ENCODE measurements at places on chromosomes 1 and 21.

DNA sequence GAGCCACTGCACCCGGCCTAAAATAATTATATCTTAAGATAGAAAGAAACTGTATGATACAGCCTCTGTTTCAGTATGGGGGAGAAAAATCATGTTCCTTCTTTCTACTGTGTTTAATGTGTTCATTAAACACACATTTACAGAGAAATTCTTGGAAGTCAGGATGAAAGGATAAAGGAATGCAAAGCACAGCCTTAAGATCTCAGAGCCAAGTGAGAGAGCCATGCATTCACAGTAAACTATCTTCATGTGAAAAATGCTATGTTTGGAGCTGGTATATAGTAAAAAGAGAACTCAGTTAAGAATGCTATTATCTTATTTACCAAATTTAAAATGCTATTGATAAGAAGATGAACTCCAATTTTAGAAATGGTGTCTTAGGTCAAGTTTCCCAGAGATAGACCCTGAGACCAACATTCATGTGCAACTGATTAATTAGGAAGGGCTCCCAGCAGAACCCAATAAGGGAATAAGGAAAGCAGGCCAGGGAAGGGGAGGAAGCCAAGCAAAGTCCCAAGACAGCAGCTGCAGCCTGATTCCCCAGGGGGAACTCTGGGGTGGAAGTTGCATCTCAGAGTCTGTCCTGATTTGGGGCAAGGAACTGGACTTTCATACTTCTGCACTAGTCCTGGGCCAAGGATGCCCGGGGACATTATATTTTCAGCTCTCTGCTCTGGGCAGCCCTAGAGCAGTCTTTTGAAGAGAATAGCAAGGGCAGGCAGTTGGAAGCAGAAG is 130.0 kb upstream of the ZNF648 start:
- no peak for ATAC-seq

DNA sequence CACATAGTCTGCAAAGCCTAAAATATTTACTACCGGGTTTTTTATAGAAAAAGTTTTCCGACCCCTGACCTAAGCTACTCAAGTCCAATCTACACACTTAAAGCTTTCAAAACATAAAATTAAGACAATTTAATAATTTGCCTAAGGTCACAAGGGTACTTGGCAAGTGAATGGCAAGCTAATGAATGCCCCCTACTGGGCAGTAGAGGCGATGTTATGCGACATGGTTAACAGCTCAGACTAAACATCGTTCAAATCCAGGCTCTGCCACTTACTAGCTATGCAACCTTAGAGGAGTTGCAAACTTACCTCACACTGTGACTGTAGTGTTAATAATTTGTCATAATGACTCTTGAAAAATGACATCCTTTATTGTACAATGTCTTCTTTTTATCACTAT is 317.2 kb upstream of the NFIA start:
- peak; percentile 78 for ATAC-seq

- ATAC-seq: no peak
These were observed 171.6 kb upstream of the ARHGEF16 start for GRCh38 chr1:3282656-3283430.

DNA sequence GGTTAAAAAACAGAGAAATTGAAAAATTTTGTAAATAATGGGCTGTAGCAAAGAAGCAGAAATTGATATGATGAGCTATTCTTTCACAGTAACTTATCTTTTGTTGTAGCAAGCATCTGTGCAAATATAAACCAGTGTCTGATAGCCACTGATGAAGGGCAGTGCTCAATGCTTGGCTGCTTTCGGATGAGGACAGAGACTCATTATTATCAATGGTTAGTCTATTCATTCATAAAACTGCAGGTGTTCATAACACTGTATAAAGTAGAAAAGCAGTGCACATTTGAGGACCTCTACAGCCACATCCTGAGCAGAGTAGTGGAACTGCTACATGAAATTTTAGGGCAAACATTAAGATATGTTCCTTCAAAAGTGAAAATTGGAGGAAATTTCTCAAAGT is 107.2 kb downstream of the FAF1 start:
- no peak for ATAC-seq

DNA sequence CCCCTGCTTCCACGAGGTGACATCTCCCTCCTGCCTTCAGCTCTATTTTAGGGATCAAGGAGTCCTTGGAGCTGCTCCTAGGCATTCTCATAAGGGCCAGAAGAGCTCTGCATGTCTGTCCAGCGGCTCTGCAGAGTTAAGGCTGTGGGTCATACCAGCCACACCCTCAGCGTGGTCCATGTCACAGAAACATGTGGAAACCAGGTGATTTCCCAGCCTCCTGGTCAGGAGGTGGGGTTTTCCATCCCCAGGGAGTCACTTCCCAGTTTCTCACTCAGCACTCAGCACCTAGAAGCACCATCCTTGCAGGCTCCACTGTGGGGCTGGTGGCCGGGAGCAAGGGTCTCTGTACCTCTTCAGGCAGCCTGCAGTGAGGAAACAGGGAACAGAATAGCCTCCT is 1.4 kb upstream of the TNFRSF1B start:
- no peak for ATAC-seq

- ATAC-seq: no peak
These were observed 167.2 kb upstream of the KLHDC7A start for GRCh38 chr1:18313523-18313922.

DNA sequence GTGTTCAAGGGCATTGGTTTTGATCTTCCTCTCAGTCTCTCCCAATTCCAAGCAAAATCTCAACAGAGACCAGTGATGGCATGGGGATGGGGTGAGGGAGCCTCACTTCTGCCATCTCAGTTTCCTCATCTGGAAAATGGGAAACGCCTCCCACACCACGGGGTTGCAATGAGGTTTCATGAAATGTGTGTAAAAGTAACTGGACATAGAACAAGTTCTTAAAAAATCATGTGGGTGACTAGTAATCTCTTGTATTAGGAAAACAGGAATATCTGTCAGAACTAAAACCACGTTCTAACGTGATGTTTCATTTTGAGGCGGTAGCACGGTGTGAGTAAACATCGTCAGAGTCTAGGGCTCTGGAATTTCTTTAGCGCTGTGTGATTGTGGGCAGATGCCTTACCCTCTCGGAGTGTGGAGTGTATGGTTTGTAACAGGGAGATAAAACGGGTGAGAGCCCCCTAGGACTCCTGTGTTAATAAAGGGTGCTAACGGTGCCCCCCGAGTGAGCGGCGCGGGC is 55.5 kb upstream of the DNAJC6 start:
- peak; percentile 28 for ATAC-seq

- no peak for ATAC-seq
These were observed 15.1 kb downstream of the MIIP start for GRCh38 chr1:12034381-12034801.

DNA sequence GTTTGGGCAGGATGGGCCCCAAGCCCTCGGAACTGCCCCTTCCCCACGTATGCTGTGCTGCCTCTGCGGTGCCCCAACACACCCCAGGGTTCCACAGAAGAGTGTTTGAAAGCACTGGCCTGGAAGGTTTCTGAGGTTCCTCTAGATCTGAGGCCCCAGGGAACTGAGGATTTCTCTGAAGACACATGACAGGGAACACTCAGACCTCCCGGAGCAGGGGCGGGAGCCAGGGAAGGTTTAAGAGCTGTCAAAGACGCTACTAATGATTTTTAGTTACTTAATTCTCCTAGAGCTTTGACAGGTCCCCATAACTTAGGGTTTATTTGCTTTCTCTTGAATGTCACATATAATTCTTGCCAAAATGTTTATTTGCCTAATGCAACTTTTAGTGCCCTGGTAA is 212.3 kb upstream of the GRIK3 start:
- ATAC-seq: no peak

DNA sequence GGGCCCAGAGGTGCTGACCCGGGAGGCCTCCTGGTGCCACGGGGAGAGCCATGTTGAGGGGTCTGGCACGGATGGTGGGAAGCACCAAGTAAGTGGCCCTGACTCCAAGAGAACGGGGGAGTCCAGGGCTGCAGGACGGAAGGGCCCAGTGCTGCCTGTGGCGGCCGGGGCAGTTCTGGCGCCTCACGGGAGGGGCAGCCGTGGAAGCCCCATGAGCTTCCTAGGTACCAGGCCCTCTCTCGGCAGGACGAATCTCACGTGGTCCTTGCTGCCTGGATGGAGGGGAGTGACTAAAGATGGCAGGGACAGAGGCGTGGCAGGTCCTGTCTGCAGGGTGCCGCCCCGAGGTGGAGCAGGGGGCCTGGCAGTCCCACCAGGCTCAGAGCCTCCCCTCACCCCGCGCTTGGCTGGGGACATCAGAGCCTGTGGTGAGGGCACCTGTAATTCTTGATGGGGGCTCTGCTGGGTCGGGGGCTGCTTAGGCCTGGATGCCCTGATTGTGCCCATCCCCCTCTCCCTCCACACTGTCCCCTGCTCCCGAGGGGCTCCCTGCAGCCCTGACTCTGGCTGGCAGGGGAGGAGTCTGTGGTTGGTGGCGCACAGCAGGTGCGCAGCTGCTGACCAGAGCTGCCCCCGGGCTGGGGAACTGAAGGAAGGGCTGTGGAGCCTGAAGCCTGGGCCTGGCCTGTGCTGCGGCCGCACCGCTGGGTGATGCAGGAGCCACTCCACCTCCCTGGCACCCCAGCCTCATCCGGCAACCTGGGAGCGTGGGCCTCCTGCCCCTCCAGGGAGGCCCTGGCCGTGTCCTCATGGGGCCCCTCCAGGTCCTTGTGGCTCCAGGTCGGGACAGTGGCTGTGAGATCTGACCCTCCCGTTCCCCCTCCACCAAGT is 31.4 kb downstream of the POFUT2 start:
- ATAC-seq: no peak

DNA sequence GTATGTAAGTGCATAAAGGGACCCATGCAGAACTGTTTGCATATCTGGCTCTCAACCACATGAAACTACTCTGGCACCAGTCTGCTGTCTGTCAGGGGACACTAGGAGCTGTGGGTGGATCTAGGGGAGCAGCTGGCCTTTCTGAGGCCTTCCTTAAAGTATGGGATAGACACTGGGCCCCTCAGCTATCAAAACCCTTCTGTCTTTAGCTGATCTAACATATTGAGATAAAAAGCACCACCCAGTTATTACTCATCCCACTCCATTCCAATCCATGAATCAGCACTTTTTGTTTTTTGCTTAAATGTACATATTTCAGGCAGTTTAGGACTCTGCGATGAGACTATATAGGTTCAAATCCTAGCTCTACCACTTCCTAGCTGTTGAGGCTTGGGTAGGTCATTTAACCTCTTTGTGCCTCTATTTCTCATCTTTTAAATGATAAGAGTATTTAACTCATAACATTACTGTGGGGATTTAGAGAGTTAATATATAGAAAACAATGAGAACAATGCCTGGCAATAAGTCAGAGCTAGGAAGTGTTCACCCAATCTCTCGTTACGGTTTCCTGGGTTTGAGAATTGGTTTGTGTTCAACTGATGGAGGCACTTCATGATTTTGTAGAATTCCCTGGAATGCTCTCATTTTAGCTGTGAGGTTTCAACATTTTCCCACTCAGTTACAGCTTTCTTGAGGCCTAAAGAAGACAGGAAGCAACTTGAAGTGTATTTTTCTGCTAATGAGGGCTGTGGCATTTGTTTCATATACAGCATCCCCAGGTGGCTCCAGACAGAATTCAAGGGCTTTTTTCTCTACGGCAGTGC is 68.9 kb downstream of the LRIG2 start:
- peak; percentile 39 for ATAC-seq
